Dorsolateral prefrontal cortex (tissue), 122 donors: ENCODE measurements at places on chromosomes 1 and 21.

DNA sequence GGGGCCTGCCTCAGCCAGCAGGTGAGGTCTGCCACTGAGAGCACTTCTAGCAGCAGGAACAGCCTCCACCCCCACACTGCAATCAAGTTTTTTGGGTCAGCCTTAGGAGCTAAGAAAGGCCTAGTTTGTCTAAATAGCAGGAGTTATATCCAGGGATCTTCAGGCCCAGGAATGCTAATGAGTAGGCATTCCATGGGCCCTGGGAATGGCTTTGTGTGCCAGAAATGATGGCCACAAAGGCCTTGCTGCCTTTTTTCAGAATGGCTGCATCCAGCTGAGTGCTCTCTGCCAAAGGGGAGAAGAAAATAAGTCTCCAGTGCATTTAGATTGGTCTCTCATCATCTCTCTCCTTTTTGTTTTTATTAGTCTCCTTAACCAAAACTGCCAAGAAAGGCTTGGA lies 2.8 kb downstream of the MRTO4 start:
- no peak for DNase-seq

DNA sequence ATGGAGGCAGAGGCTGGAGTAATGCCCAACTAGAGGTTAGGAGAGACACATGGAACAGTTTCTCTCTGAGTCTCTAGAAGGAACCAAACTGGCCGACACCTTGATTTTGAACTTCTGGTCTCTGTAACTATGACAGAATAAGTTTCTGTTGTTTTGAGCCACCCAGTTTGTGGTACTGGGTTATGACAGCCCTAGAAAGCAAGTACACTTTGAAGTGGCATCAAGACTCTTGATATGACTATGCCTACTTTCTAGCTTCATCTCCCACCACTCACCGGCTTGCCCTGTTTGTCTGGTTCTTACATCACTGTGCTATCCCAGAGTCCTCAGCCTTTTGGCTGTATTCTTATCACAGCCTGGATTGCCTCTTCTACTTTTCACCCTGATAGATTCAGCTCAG lies 230.3 kb upstream of the USP24 start:
- DNase-seq, result no peak

GRCh38 chr1:165365341-165365740 lies 8.8 kb upstream of the LMX1A start:
- DNase-seq, result no peak

DNA sequence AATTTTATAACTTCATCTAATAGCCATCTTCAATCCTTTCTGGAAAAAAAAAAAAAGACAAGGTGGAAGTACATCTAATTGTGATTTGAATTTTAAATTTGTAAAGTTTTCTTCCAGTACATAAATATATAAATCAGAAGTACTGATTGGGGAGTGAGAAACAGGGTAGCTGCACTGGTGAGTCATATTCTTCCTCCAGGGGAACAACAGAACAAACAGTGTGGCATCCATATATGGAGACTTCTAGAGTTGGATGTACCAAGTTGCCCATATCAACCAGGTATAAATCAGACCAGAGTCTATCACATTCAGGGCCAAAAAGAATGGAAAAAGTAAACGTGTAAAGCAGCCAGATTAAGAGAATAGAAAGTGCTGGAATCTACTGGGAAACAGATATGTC lies 66.0 kb upstream of the NRIP1 start:
- DNase-seq, result no peak

DNA sequence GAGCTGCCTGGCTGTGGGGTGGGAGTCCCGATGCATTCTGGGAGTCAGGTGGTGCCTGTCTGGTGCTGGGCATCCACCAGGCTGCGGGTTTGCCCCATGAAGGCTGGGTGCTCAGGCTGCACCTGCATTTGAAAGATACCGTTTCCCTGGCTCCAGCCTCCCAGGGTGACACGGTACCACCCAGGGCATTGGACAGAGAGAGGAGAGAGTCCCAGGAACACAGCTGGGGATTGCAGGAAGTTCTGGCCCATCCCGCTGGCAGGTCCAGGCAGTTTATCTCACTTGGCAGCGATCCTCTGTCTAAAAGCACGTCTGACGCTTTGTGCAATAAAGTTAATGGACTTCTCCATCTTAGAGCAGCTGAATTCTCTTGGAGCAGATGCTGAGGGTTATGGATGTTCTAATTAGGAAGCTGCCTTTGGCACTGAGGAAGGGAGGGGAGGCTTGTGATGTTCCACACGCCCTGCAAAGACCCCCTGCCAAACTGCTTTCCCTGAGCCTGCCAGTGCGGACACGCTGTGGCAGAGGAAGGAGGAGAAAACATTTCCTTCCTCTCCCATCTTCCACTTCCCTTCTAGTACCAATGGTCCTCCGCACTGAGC lies 246.9 kb downstream of the GRIK3 start:
- no peak for DNase-seq

DNA sequence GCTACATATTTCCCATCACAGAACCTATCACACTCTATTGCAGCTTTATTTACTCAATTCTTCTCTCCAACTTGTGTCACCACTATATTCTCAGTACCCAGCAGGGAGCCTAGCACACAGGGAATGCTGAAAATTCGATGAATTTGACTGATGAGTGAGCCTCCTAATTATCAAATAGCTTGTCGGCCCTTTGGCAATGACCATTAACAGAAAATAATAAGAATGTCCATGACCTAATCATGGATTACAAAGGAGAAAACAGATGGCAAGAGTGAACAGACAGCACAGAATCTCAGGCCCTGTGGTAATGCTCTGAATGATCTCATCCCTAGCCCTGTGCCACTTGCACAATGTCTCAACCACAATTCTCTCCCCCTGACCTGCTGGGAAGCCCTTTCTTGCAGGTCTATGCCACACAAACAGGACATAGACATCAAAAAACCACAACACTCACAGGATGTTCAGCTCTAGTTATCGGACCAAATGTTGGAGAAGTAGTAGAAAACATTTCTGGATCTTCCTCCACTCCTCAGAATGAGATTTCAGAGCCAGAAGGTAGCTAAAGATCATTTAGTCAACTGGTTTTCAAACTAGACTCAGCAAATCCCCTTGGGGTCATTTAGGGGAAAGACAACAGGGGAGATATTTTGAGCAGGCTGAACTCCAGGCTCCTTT lies 68.4 kb downstream of the LUZP1 start:
- DNase-seq, result no peak

DNA sequence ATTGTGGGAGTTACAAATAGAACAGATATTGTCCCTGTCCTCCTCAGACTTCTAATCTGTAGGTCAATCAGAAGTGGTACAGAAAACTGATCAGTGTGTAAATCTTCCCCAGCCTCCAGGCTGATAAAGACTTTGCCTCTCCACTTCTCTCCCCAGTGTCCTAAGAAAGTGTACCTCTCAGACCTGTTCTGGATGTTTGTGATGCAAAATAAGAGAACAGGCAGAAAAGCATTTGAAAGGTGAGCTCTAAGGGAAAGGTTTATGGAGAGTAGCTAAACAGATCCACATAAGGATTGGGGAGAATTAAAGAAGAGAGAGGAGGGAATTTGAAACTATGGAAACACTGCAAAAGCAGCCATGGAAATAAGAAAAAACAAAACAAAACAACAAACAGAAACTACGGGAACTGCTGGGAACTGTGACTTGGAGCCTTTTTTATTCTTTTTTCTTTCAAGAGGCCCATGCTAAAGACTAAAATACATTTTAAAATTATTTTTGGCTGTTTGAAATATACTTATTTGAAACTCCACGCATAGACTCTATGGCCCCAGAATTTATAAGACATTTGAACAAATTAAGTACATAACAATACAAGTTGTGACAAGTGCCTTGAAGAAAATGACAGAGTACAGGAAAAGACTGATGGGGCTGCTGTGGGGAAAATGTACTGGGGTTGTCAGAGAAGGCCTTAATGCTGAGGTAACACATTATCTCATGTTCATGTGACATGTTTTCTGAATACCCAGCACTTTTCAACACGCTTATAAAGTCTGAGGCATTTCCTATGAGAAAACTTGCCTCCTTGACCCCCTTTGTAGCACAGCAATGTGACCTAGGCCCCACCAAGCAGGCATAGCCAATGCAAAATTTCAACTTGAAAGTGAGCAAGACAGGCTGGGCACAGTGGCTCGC lies 51.2 kb downstream of the TRAF5 start:
- no peak for DNase-seq
